ENCODE measurements at places on chromosomes 12 and 14.

DNA sequence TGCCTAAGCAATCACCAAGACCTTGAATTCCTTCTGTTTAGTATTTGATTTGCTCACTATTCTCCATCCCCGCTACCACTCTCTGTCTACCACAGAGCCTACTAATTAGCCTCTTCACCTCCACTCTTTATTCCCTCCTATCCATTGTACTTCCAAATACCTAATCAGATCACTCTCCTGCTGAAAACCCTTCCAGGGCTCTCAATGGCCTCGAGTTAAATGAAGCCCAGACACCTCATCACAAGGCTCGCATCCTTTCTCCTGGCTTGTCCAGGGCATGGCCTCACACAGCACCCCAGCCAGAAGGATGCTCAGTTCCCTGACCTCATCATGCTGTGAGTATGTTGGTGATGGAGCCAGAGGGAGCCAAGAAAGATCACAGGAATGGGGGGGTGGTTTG is 71.4 kb upstream of the PRMT8 start:
- DNase-seq, result no peak

- peak; percentile 14 for DNase-seq
Measured at GRCh38 chr14:32710731-32711680, 227.7 kb upstream of the NPAS3 start.

DNA sequence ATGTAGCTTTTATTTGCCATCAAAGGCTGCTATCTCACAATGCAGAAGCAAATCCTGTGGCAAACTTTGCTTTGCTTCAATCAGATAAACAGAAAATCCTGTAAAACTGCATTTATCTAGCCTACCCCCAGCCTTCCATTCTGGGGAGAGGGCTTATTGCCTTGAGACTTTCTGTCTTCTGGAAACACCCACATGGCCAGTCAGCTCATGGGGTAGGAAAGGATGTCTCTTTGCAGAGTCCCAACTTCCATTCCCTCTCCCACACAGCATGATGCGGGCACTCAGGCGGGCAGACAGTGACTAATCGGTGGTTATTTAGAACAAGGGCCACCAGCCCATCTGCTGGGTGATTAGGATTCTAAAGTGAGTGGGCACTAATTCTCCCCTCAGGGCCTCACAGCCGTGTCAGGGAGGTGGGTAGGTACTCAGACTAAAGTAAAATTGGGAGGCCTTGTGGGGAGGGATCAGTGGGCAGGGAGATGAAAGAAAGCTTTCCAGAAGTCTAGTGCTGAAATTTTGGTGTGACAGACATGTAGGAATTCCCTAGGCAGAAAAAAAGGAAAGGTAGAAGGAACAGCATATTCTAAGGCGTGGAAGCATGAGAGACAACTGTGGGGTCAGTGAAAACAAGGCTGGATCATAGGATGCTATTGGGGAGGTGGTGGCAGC is 720.5 kb downstream of the VRK1 start:
- no peak for DNase-seq

DNA sequence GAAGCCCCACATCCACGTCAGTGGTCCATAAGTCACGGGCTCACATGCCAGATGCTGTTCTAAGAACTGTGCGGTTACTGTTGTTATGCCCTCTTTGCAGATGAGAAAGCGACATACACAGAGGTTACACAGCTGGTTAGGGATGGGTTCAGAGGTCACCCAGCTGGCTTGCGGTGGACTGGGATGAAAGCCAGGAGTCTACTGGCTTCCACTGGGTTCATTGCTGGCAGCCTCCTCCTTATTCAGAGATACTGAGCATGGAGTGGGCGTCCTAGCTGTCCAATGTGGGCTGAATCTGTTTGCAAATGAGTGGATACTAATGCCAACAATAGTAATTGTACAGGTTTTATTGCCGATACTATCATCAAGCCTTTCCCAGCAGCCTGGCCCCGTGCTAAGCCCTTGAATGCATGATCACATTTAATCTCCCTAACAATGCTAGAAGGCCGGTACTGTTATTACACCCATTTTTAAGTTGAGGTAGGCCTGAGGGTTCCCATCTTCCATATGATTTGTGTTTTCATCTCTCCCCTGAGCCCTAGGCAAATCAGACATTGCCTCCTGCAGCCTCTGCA is 129.1 kb downstream of the PLXNC1 start:
- peak; percentile 26 for DNase-seq

GRCh38 chr14:68822132-68822651 is 29.3 kb upstream of the ZFP36L1 start:
- DNase-seq, result no peak

- DNase-seq, result peak; percentile 93
Measured at GRCh38 chr14:77031759-77032490, 3.4 kb upstream of the IRF2BPL start.

Data from IMR-90 (cell line).